ENCODE measurements at places on chromosomes 7 and 10.

GRCh38 chr10:102673819-102674511 lies 29.7 kb downstream of the TRIM8 start:
- peaks cover 20% of the 10 kb centered on the region for H3K4me1 ChIP-seq
- peaks cover 4% of the 10 kb centered on the region for H3K36me3 ChIP-seq
- H3K27me3 ChIP-seq = no peaks in the 10 kb centered on the region
- H3K27ac ChIP-seq = peak overlapping the region; percentile 57
- peak; percentile 48 for DNase-seq

- no peak for DNase-seq
- no peak overlapping the region for H3K4me3 ChIP-seq
- peaks cover 46% of the 10 kb centered on the region for H3K27me3 ChIP-seq
- H3K4me1 ChIP-seq = no peaks in the 10 kb centered on the region
Measured at GRCh38 chr10:29199339-29199738, 89.5 kb upstream of the LYZL1 start.

DNA sequence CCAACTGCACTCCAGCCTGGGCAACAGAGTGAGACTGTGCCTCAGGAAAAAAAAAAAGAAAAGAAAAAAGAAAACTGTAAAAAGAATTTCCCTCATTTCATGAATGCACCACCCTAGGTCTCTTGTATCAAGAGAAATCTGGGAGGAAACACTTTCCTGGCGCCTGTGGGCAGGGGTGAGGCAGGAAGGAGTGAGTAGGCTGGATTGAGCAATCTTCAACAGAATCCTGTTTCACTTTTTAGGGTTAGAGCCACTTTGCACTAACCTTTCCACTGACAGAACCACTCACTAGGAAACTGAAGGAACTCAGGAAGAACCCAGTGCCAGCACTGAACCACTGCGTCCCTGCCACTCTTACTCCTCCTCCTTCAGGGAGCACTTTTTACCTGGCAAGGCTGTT lies 282.1 kb downstream of the CCDC3 start:
- H3K4me1 ChIP-seq = no peaks in the 10 kb centered on the region
- H3K4me3 ChIP-seq = no peak overlapping the region
- H3K27ac ChIP-seq = peak overlapping the region; percentile 63
- DNase-seq = no peak
- peaks cover 3% of the 10 kb centered on the region for H3K36me3 ChIP-seq

DNA sequence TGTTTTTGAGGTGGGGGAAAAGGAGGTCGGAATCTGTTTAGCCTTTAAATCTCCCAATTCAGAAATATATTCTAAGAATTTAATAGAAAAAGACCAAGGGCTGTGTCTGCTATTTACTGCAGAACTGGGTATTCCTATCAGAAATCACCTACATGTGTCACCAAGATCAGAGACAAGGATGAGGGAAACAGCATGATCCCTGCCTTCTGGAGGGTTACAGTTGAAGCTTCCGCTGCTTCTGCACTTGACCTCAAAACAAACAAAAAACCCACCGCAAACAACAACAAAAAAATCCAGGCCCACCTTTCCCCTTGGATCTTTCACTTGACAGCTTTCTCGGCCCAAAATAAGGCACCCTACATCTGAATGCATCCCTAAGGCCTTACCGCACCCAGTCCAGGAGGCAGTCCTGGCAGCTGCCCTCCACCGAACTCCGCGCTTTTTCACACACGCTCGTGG lies 750 bp upstream of the CDK14 start:
- H3K36me3 ChIP-seq = no peaks in the 10 kb centered on the region
- no peak overlapping the region for H3K27ac ChIP-seq
- DNase-seq = no peak
- peaks cover 8% of the 10 kb centered on the region for H3K4me1 ChIP-seq
- H3K4me3 ChIP-seq = peak overlapping the region; percentile 44

DNA sequence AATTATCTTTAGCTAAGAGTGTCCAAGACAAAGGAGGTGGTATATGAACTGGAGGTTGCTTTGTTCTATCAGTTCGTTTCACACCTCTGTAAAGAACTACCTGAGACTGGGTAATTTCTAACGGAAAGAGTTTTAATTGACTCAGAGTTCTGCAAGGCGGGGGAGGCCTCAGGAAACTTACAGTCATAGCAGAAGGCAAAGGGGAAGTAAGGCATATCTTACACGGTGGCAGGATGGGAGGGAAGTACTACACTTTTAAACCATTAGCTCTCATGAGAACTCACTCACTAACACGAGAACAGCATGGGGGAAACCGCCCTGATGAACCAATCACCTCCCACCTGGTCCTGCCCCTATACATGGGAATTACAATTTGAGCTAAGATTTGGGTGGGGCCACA lies 1202.3 kb upstream of the LRRTM3 start:
- no peaks in the 10 kb centered on the region for H3K4me1 ChIP-seq
- no peak overlapping the region for H3K27ac ChIP-seq
- H3K36me3 ChIP-seq = no peaks in the 10 kb centered on the region
- H3K27me3 ChIP-seq = no peaks in the 10 kb centered on the region
- no peak for DNase-seq

- peaks cover 1% of the 10 kb centered on the region for H3K4me1 ChIP-seq
- H3K36me3 ChIP-seq = peaks cover 60% of the 10 kb centered on the region
- H3K27ac ChIP-seq = no peak overlapping the region
- no peaks in the 10 kb centered on the region for H3K27me3 ChIP-seq
- no peak for DNase-seq
- H3K4me3 ChIP-seq = no peak overlapping the region
Measured at GRCh38 chr10:94344522-94345122, 18.1 kb downstream of the NOC3L start.

DNA sequence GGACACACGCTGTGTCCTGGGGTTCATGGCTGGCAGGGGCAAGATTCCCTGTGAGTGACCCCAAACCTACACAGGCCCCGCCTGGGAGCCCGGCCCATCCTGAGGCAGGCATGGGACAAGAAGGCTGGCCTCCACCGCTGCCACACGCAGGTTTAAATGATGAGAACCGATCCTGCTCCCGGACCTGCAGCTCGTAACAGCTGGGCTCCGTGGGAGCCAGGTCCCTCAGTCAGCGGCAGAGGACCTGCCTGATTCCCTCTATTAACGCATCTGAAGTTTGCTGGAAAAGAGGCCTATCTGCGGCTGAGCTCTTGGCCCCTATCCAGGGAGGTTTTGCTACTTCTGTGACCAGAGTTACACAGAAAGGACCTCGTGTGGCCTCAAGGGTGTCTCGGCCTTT lies 112.3 kb downstream of the VIPR2 start:
- no peaks in the 10 kb centered on the region for H3K36me3 ChIP-seq
- peaks cover 63% of the 10 kb centered on the region for H3K27me3 ChIP-seq
- H3K27ac ChIP-seq = no peak overlapping the region
- H3K4me3 ChIP-seq = no peak overlapping the region
- no peak for DNase-seq

DNA sequence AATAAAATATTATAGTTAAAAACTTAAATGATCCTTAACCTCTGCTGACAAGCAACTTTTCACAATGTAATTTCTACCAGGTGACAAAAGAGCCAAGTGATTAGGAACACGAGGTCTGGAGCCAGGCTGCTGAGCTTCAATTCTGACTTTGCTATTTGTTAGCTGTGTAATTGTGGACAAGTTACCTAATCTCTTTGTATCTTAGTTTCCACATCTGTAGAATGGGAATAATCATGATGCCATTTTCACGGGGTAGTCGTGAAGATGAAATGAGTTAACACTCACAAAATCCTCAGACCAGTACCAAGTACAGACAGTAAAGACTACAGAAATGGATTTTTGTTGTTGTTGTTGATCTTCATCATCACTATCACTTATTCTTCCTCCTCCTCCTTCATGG lies 144.5 kb downstream of the SLC25A13 start:
- H3K36me3 ChIP-seq = no peaks in the 10 kb centered on the region
- DNase-seq = no peak
- H3K4me1 ChIP-seq = no peaks in the 10 kb centered on the region
- no peak overlapping the region for H3K27ac ChIP-seq
- no peak overlapping the region for H3K4me3 ChIP-seq

DNA sequence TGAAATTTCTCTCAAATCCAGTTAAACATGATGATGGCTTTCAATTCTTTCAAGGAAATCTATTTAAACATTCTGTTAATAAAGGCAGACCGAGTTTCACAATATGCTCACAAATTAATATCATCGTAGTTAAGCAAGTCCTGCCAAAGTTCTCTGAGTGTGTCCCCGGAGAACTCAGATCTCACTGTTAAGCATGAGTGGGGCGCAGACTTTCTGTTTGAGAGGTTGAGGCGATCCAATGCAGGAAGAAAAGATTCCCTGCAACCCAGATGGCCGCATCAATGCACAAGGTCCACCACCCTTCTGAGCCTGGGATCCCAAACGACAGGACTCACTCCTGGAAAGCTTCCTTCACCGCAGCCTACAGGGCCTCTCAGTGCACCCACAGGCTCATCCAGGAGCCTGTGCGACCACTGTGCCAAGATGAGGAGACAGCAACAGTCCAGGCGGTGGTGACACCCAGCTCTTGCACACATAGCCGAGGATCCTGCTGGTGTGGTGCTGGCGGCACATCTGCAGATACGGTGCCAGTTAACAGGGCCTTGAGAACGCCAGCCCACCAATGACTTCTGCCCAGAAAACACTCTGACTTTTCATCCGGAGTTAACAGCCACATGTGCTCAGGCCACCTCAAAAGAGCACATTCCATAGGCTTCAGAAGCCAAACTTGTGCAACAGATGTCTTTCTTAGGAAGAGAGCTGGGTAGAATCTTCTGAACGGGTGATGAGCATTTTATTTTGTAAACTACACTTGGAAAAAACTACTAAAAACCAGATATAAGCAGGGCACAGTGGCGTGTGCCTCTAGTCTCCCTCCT lies 102.1 kb downstream of the ZRANB1 start:
- peaks cover 2% of the 10 kb centered on the region for H3K36me3 ChIP-seq
- H3K4me3 ChIP-seq = no peak overlapping the region
- no peak overlapping the region for H3K27ac ChIP-seq
- no peaks in the 10 kb centered on the region for H3K27me3 ChIP-seq
- H3K4me1 ChIP-seq = peaks cover 4% of the 10 kb centered on the region

GRCh38 chr7:152370297-152370696 lies 65.5 kb downstream of the KMT2C start:
- DNase-seq = no peak
- H3K4me3 ChIP-seq = no peak overlapping the region
- no peak overlapping the region for H3K27ac ChIP-seq
- peaks cover 38% of the 10 kb centered on the region for H3K4me1 ChIP-seq

- H3K36me3 ChIP-seq = no peaks in the 10 kb centered on the region
- H3K4me3 ChIP-seq = no peak overlapping the region
- peaks cover 8% of the 10 kb centered on the region for H3K27me3 ChIP-seq
- no peak overlapping the region for H3K27ac ChIP-seq
- H3K4me1 ChIP-seq = peaks cover 6% of the 10 kb centered on the region
Measured at GRCh38 chr10:110780704-110781103, 91.0 kb upstream of the PDCD4 start.

GRCh38 chr7:47815867-47816266 lies 132.4 kb downstream of the PKD1L1 start:
- H3K36me3 ChIP-seq = no peaks in the 10 kb centered on the region
- no peak overlapping the region for H3K4me3 ChIP-seq
- H3K27me3 ChIP-seq = peaks cover 17% of the 10 kb centered on the region
- H3K4me1 ChIP-seq = no peaks in the 10 kb centered on the region

DNA sequence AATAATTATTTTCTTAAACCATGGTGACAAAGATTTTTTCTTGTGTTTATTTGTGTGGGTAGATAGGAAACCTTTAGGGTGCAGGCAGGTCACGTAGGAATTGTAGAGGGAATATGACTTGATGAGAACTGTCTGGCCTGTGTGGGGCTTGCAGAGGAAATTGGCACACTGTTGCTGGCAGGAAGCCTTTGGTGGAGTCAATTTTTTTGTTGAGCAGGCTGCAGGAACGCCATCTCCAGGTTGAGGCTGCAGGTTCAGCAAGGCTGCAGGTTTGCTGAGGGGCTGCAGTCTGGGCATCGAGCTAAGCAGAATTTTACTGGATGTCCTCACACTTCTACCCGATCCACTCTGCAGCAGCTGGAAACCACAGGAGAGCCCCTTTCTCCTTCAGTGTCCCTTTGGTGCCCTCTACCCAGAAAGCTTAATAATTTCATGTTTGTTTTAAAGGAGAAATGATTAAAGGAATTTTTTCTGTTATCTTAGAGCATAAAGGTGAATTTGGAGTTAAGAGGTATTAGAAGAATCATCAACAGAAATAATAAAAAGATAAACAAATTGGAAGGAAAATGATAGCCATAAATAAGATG lies 37.0 kb downstream of the TBC1D12 start:
- no peak for DNase-seq
- no peak overlapping the region for H3K27ac ChIP-seq
- no peak overlapping the region for H3K4me3 ChIP-seq
- peaks cover 2% of the 10 kb centered on the region for H3K36me3 ChIP-seq

DNA sequence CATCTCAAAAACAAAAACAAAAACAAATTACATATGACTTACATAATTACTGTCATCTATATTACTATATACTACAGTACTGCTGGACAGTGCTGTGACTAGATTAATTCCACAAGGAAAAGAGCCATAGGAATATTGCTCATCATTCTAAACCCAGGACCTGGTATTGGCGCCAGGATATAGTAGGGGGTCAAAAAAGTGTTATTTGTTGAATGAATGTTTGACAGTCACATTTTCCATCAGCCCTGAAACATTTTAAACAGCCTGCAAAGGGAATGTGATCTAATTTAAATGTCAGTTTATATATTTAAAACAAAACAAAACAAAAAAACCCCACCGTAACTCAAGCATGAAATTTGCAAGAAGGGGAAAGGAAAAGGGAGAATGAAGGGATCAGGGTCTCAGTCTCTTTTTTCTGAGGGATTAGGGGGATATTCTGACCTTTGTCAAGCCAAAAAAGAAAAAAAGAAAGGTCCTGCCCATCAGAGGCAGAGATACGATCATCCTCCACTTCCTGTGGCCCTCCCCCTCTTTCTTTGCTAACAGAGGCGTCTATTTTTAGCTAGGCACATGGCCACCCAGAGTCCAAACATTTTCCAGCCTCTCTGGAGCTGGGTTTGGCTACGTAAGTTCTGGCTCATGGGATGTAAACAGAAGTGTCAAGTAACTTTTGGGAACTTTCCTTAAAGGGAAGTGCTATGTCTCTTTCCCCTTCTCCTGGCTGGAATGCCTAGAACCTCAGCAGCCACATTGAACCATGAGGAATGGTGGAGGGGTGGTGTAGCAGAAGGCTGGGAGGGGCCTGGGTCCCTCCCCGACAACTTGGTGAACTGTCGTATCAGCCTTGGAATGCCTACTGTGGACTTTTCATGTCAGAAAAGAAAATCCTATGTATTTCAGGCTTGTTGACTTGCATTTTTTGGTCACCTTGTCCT lies 44.6 kb upstream of the DLG5 start:
- no peak overlapping the region for H3K4me3 ChIP-seq
- peak overlapping the region; percentile 87 for H3K27ac ChIP-seq
- H3K4me1 ChIP-seq = peaks cover 9% of the 10 kb centered on the region
- H3K27me3 ChIP-seq = no peaks in the 10 kb centered on the region

GRCh38 chr7:46028246-46028645 lies 107.2 kb upstream of the IGFBP3 start:
- DNase-seq = no peak
- no peak overlapping the region for H3K27ac ChIP-seq
- H3K36me3 ChIP-seq = no peaks in the 10 kb centered on the region
- H3K4me3 ChIP-seq = no peak overlapping the region
- no peaks in the 10 kb centered on the region for H3K27me3 ChIP-seq

GRCh38 chr7:87344446-87344845 lies 1.0 kb upstream of the CROT start:
- H3K27me3 ChIP-seq = no peaks in the 10 kb centered on the region
- DNase-seq = no peak
- H3K27ac ChIP-seq = peak overlapping the region; percentile 96

Data from effector memory CD8-positive, alpha-beta T cell (primary cell).